ENCODE measurements at places on chromosomes 4 and X.

DNA sequence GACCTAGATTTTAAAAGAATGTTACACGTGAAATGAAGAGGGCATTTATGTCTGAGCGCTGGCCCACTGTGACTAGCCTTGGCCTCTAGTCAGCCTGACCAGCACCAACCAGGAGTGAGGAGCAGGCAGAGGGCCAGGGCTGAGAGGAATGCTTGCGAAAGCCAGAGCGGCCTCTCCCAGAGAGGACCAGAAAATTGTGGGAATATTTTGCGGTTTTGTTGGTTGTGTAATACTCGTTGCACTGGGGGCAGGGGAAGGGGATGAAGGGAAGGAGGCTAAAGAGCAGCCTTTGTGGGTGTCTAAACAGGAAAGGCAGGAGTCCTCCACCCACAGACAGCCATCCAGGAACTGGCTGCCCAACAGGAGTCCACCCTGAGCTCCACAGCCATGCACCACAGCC, 3.8 kb downstream of the GABRE start:
- no peak for DNase-seq

DNA sequence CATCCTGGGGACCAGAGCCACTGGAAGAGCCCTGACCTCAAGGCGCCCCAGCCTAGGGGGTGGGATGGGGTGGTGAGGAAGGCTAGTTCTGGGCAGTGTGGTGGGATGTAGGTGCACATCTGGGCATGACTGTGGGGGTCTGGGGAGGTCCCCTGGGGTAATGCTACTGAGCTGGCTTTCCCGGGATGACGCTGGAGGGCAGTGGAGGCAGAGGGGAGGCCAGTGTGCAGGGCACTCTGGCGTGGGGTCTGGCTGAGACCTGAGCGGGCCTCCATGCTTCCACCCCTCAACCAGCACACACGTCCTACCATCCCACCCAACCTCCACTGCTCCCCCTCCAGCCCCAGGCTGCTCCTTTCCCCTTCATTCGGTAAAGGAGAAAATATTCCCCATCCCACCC, 4.8 kb upstream of the SH3BP2 start:
- no peak for DNase-seq

DNA sequence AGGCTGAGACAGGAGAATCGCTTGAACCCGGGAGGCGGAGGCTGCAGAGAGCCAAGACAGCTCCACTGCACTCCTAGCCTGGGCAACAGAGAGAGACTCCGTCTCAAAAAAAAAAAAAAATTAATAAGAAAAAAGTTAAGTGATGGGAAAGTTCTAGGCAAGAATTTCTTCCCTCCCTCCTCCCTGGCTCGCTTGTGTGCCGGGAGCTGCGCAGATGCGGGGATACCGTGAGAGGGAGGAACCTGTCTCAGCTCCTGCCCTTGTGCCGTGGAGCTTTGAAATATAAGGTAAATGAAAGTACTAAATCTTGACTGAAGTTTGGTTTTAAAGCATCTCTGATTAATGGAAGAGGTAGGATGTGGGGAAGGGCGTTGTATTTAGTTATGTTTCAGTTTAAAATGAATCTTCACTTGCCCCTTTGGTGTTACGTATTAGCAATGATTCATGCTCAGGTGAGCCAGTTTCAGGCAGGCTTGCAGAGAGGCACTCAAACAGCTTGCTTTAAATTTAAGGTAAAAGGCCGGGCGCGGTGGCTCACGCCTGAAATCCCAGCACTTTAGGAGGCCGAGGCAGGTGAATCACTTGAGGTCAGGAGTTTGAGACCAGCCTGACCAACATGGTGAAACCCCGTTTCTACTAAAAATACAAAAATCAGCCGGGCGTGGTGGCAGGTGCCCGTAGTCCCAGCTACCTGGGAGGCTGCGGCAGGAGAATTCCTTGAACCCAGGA, 1.4 kb upstream of the UFSP2 start:
- no peak for DNase-seq

GRCh38 chr4:145285928-145286327, 105.5 kb upstream of the OTUD4 start:
- DNase-seq = no peak

DNA sequence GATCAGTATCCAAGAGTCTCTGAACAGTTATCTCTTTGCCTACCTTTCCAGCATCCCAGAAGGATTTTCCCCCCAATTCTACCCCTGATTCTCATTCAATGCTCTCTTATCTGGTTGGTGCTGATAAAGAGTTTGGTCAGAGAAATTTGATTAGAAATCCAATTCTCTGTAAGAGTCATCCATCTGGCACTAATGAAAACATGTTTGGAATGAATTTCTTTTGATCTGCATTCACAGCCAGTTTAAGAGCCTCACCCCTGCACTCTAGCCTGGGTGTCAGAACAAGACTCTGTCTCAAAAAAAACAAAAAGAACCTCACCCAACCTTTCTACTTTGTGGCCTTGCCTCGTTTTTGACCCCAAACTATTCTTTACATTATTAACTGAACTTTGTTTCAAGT, 122.1 kb downstream of the MANBA start:
- no peak for DNase-seq

GRCh38 chrX:10098270-10098713, 58.5 kb upstream of the CLCN4 start:
- DNase-seq = no peak

DNA sequence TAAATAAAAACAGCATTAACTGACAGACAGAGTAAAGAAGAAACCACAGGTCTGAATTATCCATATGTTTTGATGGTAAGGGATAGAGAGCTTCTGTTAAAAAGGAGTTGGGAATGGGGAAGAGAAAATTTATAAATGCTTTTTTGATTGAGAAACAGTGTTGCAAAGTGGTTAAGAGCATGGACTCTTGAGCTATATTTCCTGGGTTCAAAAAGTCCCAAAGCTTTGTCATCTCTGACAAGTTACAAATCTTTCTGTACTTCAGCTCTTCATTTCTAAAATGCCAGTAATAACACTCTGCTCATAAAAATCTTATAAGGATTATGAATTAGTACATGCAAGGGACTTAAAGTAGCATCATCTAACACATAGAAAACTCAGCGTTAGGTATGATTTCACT, 62.2 kb downstream of the N4BP2 start:
- no peak for DNase-seq

DNA sequence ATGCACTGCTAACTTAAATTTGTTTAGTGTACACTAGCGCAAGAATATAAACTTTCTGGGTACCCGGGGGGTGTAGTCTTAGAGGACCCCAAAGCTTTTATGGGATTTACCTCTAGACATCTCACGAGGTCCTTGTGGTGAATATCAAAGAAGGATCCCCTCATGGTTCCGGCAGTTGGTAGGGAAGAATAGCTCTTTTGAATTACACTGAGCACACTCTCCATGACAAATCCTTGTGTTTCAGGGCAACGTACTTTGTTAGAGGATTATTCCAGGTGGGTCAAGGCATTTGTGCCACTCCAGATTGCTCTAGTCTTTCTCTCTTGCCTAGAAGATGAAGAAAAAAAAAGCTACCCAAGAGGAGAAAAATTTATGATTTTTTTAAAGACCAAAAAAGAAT, 387.6 kb downstream of the PDHA2 start:
- DNase-seq = no peak

GRCh38 chr4:154039435-154040343, 250.8 kb upstream of the SFRP2 start:
- no peak for DNase-seq

DNA sequence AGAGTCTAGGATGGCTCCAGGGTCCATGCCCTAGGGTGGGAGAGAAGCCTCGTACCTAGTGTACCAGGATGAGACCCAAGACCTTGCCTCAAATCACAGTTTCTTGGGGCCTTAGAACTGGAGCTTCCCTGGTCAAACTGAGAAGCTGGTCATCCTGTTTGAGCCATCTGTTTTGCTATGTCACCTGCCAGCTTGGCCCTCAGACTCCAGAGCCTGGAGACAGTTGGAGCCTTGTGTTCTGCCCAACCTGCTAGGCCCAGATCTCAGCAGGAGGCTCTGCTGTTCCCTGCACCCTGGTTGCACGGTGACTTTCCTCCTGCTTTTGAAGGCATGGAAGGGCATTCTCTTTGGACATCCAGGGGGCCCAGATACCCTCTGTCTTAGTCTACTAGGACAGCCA, 206.3 kb upstream of the ATP6AP2 start:
- no peak for DNase-seq

GRCh38 chrX:119105826-119106225, 21.8 kb downstream of the KIAA1210 start:
- no peak for DNase-seq

DNA sequence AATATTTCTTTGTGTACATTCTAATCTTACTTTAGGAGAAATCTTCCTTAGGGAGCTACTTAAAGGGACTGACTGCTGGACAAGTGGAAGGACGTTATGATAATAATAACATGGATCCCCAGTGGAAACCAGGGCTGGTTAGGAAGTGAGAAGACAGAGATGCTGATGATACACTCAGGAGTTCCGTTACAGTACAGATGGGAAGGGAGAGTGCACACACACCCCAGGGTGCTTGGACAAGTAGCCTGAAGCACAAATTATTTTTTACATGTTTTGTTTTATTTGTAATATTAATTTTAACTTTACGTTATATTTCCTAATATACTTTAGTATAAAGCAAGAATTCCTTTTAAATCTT, 84.1 kb downstream of the BMPR1B start:
- DNase-seq = no peak

DNA sequence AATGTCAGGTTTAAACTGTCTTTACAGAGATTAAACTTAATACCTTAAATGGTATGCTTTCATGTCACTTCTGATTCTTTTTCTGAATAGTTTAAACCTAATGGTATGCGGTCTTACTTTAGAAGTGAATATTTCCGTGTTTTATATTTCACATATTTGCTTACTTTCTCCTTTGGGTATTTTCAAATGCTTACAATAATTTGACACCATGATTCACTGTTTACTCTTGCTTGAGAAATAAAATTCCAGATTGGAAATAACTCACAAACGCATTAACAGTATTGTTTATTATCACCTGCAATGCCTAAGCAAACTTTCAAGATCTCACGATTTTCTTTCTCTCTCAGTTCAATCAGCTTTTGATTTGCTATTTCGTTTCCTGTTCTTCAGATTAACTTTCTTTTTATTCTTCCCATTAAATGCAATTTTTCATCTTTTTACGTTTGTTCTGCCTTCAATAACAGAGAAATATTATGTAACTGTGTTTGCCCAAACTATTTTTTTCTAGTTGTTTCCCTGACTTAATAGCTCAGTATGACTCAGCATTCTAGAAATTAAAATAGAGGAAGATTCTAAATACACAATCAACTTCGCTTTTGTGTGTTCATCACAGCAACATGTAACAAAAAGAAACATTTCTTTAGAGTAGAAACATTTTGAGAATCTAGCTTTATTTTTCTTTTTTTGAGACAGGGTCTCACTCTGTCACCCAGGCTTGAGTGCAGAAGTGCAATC, 955.5 kb upstream of the PRKX start:
- no peak for DNase-seq

- no peak for DNase-seq
Measured at GRCh38 chrX:15438332-15438731, 54.1 kb upstream of the VEGFD start.

- no peak for DNase-seq
Measured at GRCh38 chr4:39319676-39320075, 46.5 kb downstream of the RFC1 start.

GRCh38 chrX:110180176-110180927, 137.5 kb downstream of the AMMECR1 start:
- DNase-seq = no peak

DNA sequence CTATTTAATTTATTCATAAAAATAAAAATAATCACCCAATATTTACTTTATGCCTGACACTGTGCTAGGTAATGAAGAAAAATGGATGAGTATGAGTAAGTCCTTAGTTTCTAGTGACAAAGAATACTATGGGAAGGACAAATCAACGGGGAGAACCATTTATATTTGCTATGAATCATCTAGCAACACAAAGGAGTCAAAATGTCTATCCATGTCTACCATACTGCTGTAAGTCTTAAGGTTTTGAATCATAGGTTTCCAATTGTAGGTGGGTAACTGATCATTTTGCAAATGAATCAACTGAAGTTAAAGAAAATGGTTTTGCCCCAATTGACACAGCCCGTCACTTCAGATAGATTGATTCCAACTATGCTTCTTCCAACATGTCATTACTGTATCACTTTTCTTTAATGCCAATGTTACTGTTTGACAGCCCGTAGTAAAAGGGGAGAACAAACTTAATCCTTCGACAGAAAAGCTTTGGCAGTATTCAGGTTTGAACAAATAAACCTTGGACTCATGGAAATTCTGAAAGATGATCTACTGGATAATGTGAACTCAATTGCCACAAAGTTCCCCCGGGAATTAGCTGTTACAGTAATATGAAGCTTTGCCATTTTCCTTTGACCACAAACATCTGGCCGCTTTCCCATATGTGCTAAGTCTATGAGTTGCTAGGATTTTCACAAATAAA, 3.2 kb downstream of the TDO2 start:
- no peak for DNase-seq

DNA sequence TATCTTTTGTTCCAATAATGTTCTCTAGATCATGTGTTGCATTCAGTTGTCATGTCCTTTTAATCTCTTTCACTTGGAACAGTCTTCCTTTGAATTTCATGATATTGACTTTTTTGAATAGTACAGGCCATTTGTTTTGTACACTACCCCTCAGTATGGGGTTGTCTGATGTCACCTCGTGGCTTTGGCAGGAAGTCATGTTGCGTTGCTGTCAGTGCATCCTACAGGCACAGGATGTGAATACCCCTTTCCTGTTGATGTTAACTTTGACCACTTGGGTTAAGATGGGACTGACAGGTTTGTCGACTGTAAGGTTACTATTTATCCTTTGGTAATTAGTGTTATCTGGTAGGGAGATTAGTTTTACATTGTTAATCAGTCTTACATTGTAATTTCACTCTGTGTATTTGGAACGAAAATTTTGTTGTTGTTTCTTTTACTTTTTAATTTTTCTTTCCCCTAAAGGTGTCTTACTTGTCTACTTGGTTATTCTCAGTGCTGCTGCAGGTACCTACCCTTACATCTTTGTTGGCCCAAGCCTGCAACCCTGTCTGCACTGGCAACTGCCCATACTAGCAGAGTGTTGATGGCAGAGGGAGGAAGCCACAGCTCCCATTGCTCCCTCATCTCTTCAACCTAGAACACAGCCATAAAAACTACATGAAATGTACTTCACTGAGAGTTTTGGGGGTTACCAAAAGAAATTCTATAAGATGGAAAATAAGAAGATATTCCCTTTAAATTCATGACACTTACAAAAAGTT, 14.7 kb upstream of the ATP8A1 start:
- DNase-seq = no peak

- no peak for DNase-seq
Measured at GRCh38 chr4:103105558-103106356, 6.1 kb upstream of the BDH2 start.

GRCh38 chr4:25862411-25863346, at the start of gene SEL1L3:
TSS of gene SEL1L3 (minus strand) at chr4:25862988. CDS start at chr4:25862836, 152 bp downstream.
- DNase-seq = no peak

DNA sequence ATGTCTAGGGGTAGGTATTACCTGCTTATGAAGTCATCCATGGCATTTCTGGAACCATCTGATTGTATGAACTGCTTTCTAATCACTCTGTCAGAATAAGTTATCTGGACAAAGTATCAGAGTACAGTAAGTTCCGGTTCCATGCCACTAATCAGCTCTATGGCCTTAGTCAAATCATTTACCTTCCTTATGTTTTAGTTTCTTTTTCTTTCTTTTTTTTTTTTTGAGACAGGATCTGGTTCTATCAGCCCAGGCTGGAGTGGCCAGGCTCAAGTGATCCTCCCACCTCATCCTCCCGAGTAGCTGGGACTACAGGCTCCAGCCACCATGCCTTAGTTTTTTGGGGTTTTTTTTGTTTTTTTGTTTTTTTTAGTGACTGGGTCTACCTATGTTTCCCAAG, 11.5 kb downstream of the XIAP start:
- DNase-seq = no peak

GRCh38 chrX:23133551-23133950, 133.8 kb downstream of the DDX53 start:
- no peak for DNase-seq

- no peak for DNase-seq
Measured at GRCh38 chr4:6918338-6918737, 8.7 kb downstream of the TBC1D14 start.
